Ovary (tissue), 10 donors: ENCODE measurements at places on chromosomes 7 and 10.

DNA sequence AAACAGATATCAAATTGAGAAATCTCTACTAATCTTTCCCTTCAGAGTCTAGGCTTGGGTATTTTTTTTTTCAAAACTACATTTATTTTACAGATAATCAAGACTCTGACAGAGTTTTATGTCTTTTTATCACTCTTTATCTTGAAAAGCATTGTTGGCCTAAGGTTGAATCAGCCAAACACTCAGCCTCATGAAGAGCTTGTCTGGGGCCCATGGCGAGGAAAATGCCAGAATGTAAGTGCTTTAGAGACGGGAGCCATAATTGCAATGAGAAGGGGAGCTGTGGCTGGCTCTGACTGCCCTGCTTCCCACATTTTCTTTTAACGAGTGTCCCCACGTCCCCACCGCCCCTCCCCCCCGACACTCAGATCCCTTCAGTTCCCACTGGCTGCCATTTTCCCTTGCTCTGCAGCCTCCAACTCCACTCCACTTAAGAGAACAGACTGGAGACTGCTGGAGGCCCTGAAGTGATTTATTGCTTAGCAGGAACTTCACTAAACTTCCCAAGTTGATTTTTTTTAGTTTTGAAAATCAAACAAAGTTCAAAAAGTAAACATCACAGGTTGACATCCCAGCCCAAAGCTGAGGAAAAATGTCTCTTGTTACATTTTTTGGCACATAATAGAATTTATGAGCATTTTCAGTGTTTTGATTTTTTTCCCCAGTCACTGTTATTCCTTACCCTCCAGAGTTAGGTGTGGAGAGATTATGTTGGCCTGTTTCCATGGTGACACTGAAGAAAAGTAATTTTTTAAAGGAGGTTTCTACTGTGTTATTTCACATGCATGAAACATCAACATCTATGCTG lies 637.5 kb upstream of the GALNT17 start:
- no peak for DNase-seq

- no peak for DNase-seq
Measured at GRCh38 chr7:6169805-6170520, 102.5 kb downstream of the CYTH3 start.

DNA sequence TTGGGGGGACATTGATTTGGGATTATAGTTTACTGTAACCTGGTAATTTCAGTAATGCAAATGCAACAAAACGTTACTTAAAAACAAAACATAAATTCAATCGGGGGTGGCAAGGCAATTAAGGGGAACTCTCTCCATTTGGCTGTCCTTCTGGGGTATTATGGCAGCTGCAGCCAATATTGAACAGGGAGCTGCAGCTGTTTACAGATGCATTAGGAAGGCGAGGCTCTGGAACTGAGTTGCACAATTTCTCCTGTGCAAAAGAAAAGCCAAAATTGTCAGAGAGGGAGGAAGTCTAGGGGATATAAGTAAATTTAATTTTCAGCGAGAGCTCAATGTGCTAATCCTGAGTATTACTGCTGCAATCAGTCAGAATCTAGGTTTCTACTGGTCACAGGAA lies 36.1 kb downstream of the NEUROD6 start:
- no peak for DNase-seq

GRCh38 chr7:41730668-41731067 lies 27.8 kb upstream of the INHBA start:
- DNase-seq, result no peak

DNA sequence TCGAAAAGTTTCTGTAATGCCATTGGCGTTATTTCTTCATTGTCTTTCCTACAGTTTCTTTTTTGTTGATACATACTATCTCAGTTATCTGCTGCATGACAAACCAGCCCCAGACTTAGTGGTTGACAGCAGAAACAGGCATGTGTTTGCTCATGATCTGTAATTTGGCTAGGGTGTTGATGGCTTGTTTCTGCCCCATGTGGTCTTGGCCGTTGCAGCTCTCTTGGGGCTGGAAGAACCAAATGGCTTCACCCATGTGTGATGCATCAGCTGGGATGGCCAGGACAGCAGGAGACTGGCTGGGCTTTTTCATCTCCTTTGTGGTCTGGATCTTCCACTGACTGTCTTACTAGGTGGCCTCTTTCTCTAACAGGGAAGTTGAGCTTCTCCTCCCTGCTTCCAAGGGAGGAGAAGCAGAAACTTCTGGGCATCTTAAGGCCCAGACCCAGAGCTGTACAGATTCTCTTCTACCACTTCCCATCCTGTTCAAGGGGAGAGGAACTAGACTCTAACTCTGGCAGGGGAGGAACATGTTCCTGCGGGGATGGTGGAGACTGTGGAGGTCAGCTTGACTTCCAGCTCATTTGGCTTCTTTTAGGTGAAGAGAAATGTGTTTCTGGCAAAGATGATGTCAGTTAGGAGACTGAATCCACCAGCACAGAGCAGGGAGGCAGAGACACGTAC lies 89.3 kb downstream of the FANK1 start:
- no peak for DNase-seq

DNA sequence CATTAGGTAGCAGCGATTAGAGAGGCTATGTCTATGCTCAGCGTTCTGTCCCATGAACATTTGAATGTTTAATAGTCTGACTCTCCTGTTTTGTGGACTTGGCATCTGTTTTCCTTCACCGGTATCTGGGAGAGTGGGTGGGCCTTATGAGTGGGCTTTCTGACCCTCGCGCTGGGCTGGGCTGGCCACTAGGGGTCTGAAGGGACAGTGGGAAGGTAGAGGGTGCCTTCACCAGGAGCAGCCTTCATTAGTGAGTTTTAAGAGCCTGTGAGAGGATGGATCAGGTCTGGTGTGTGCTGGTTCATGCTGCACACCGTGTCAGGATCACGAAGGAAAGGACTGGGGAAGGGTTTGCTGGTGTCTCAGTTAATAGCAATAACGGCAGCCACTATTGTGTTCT lies 33.4 kb downstream of the DCLRE1A start:
- no peak for DNase-seq

DNA sequence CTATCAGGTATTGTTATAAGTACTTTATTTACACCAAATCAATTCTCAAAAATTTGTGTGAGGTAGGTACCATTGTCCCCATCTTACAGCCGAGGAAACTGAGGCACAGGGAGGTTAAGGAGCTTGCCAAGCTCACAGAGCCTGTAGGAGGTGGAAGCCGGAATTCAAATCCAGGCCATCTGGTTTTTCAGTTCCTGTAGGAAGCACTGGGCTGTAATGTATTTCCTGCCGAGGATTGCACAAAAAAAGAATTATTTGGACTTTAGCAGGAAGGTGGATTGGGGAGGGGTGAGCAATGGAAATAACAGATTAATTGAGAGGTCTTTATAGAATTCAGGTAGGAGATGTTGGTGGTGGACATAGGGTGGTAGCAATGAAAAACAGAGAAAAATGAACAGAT lies 315.3 kb upstream of the AUTS2 start:
- DNase-seq, result no peak

GRCh38 chr10:34813626-34814222 lies 1.4 kb downstream of the PARD3 start:
- peak; percentile 61 for DNase-seq

GRCh38 chr10:12777840-12778585 lies 223.5 kb downstream of the CCDC3 start:
- DNase-seq, result no peak

GRCh38 chr10:90437452-90437851 lies 420.4 kb downstream of the HTR7 start:
- no peak for DNase-seq

- no peak for DNase-seq
Measured at GRCh38 chr7:76231583-76231982, 29.9 kb downstream of the SRRM3 start.

DNA sequence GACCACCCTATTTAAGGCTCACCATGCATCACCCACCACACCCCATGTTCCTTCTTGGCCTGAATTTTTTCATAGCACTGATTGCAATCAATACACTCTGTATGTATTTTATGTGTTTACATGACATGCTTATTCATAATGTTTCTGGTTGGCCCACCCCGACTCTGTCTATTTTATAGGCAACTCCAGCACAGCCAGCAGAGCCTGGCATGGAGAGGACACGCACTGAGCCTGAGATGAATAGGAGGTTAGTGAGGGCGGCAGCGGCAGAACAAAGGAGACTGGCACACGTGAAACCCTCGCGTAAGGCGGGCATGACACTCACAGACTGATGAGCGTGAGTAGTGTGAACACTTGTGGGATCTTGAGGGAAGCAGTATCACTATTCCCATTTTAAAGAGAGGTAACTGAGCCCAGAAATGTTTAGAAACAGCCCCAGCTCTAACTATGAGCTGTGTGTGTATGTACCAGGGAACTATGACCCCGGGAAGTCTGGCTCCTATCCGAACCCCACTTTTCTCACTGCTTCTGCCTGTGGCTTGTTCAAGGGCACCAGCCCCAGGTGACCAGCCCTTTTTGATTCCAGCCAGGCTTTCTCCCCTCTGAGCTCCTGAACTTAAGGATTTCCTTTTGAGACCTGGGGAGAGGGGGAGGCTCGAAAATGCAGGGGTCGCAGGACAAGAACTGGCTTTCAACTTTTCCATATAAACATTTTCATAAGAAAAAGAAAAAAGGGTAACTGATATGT lies 113.3 kb downstream of the ARHGAP22 start:
- no peak for DNase-seq

DNA sequence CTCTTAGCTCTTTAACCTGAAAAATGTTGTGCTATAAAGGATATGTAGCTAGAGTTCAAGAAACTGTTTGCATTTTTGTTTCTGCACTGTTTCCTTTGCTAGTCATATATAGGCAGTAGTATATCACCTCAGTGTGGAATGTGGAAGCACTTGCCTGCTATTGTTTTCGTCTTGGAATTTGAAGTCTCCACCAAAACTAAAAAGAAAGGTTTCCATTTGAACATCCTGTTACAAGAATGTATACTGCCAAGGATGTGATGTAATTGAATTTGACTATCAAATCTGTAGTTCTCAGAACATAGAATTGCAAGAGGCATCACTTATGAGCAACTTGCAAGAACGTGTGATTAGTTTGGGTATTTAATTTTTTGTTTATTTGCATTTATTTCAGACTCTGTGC lies 51.1 kb upstream of the MEOX2 start:
- no peak for DNase-seq

- no peak for DNase-seq
Measured at GRCh38 chr7:144006029-144006691, 6.0 kb downstream of the OR6B1 start.

DNA sequence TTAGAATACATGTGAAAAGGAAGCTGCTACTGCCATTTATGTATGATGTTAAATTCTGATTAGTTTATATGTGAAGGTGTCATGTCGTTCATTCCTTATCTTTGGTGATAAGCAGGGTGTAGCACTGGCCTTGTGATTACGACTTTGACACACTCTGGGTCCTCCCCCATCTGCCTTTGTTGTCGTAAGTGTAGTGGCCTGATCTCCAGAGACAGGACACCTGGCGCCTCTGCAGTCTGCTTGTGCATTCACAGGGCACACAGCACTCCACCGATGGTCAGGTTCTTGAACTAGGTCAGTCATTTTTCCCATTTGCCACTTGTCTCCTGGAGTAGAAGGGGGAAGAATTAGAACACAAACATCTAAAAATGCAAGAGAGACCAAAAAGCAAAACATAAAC lies 186.0 kb downstream of the PRKCQ start:
- no peak for DNase-seq

GRCh38 chr10:92997620-92998019 lies 63.0 kb upstream of the CYP26C1 start:
- no peak for DNase-seq

GRCh38 chr7:112521942-112522341 lies 41.2 kb downstream of the LSMEM1 start:
- no peak for DNase-seq

DNA sequence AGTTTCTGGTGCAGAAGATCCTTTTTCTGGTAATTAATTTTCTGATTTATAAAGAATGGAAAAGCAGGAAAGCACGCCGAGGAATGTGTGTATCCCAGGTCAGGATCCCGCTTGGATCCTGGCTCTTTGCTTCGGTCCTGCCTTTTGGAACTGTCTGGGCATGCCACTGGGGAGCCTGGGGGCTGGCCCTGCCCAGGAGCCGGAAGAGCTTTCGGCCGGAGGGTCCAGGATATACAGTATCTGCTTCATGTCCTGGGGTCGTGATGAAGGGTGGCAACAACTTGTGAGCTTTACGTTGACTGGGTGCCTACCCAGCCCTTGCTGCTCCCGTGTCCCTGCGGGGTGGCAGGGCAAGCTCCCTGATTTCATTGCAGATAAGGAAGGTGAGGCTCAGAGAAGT lies 2.4 kb downstream of the SH2D4B start:
- no peak for DNase-seq

DNA sequence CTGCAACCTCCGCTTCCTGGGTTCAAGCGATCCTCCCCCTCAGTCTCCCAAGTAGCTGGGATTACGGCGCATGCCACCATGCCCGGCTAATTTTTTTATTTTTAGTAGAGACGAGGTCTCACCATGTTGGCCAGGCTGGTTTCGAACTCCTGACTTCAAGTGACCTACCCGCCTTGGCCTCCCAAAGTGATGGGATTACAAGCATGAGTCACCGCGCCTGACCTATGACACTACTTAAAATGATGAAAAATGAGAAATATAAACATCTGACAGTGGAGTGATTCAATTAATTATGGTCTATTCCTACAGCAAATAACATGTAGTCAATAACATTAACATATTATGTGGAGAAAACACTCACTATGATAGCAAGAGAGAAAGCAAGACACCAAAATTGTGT lies 2.2 kb downstream of the BRAT1 start:
- DNase-seq, result no peak

- DNase-seq, result no peak
Measured at GRCh38 chr7:39493934-39494333, 72.3 kb upstream of the YAE1 start.

- DNase-seq, result no peak
Measured at GRCh38 chr7:119900996-119901672, 371.8 kb upstream of the KCND2 start.

GRCh38 chr10:8405596-8405995 lies 351.1 kb downstream of the GATA3 start:
- no peak for DNase-seq
